ENCODE measurements at places on chromosomes 2 and 18. TPM values are rescaled to one million over a fixed set of nuclear protein-coding genes. Genes with fewer than 3 reads are reported as not detected.
A peak's percentile ranks its signal among the peaks of the same experiment; 100 is the strongest.

NYAP2 gene
- total RNA-seq, result not detected

GCKR gene
- total RNA-seq, result not detected

APLF gene
- 1.9 TPM for total RNA-seq

TNFRSF11A gene
- total RNA-seq, result 0.56 TPM

DNA sequence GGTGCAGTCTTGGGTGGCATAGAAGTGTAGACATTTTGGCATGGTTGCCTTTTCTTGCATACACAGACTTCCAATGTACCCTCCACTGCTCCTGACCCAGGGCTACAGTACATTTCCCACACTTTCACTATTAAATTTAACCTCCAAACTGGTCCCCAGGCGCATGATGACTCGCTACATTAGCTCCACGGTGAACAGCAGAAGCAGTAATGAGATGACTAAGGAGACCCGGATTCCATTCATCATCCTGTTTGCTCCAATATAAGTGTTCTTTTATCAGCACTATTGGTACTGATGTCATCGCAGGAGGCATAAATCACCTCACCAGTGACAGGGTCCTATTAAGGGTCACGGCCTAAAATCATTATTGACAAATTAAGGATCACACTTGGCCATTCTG is 316.5 kb downstream of the EN1 start:
- no peaks in the 10 kb centered on the region for H3K4me1 ChIP-seq
- H3K27me3 ChIP-seq, result no peaks in the 10 kb centered on the region
- no peak overlapping the region for H3K4me3 ChIP-seq
- no peak overlapping the region for H3K27ac ChIP-seq
- DNase-seq, result no peak

DNA sequence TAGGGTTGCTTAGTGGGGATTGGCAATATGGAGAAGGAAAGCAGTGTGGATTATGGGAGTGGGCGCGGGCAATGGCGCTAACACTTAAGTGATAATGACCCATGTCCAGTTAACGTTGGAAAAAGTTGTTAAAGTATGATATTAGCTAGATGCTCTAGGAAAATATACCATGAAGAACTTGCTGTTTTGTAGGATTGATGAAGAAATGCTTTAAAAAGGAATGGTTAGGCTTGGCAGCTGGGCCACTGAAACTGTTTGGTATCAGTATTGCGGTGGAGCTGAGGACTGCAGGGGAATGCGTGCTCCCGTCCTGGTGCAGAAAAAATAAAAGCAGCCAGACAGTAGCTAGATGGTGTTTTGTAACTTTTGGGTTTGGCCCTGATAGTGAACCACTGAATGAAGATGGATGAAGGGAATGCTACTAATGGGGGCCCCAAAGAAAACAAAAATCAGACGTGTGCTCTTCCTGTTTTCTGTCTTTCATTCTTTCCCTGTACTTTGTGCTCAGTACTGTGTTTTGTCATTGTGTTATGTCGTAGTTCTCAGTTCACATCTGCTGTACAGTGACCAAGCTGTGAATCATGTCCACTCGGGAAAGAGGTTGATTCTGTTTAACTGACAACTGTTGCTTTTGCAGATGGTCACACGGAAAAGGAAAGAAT is 999 bp downstream of the INSIG2 start:
- no peaks in the 10 kb centered on the region for H3K27me3 ChIP-seq
- H3K4me3 ChIP-seq, result peak overlapping the region; percentile 70
- H3K27ac ChIP-seq, result peak overlapping the region; percentile 69
- H3K4me1 ChIP-seq, result no peaks in the 10 kb centered on the region
- 0 out of 2 replicates have a peak, but pooled peaks cover 3% of the 10 kb centered on the region for H3K36me3 ChIP-seq

GRCh38 chr2:36708041-36708741 is 11.7 kb downstream of the VIT start:
- no peak for DNase-seq
- H3K36me3 ChIP-seq, result no peaks in the 10 kb centered on the region
- no peak overlapping the region for H3K27ac ChIP-seq
- no peaks in the 10 kb centered on the region for H3K27me3 ChIP-seq
- H3K4me1 ChIP-seq, result no peaks in the 10 kb centered on the region

GRCh38 chr2:236394571-236394970 is 130.4 kb upstream of the ASB18 start:
- no peaks in the 10 kb centered on the region for H3K36me3 ChIP-seq
- no peaks in the 10 kb centered on the region for H3K27me3 ChIP-seq
- no peak overlapping the region for H3K4me3 ChIP-seq
- H3K4me1 ChIP-seq, result no peaks in the 10 kb centered on the region
- no peak for DNase-seq
- H3K27ac ChIP-seq, result no peak overlapping the region

DNA sequence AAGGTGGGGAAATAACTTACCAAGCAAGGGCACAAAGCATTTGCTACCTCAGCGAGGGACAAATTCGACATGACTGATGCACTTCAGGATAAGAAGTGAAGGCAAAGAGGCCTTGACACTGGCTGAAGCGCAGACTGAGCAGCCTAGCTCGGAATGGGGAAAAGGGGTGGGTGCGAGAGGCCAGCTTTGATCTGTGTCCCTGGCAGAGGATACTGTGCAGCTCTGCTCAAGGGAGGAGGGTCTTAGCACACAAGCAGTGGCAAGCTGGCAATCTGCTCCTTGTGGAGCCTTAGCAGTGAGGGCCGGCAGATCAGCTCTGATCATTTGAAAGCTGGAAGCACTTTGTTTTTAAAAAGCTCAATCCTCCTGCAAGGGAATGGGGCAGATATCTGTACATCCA is 222.3 kb downstream of the ZBTB7C start:
- H3K36me3 ChIP-seq, result no peaks in the 10 kb centered on the region
- H3K27ac ChIP-seq, result no peak overlapping the region
- peaks cover 6% of the 10 kb centered on the region for H3K27me3 ChIP-seq
- H3K4me3 ChIP-seq, result no peak overlapping the region
- no peaks in the 10 kb centered on the region for H3K4me1 ChIP-seq

- no peaks in the 10 kb centered on the region for H3K36me3 ChIP-seq
- H3K27me3 ChIP-seq, result no peaks in the 10 kb centered on the region
- DNase-seq, result no peak
- no peak overlapping the region for H3K4me3 ChIP-seq
These were observed 201.3 kb downstream of the EPHA4 start for GRCh38 chr2:221370857-221371211.

DNA sequence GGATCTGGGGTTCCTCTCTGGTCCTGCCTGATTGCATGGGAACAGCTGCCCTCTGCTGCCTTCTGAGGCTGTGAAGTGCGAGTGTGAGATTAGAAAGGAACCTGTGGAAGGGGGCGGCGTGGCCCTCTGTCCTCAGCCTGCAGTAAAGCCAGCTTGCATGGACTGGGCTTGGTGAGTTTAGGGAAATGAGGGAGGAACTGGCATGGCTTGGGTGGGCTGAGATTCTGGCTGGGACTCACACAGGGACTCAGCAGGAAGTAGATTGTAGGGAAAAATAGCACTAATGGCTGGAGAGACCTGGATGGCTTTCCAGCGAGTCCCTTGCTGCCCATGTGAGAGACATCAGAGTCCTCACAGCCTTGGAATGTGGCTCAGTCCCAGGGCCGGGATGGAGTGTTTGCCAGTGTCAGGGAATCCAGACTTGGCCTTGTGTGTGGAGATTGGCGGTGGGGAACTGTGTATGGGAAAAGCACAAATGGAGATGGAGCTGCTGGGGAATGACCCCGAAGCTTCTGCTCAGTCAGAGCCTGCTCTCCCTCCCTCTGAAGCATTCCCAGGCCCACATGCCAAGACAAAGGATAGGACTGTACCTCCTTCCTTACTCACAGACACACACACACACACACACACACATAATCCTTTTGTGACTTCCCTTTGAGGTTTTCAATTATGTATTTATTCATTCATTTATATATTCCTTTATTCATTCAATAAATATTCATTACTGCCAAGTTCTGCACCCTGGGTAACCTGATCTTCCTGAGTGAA is 115.4 kb downstream of the ACAA2 start:
- DNase-seq, result no peak
- peaks cover 7% of the 10 kb centered on the region for H3K27me3 ChIP-seq
- H3K36me3 ChIP-seq, result no peaks in the 10 kb centered on the region
- no peak overlapping the region for H3K27ac ChIP-seq

- no peak overlapping the region for H3K27ac ChIP-seq
- H3K4me3 ChIP-seq, result no peak overlapping the region
- no peak for DNase-seq
- no peaks in the 10 kb centered on the region for H3K4me1 ChIP-seq
- no peaks in the 10 kb centered on the region for H3K27me3 ChIP-seq
These were observed 50.5 kb downstream of the MTA3 start for GRCh38 chr2:42618972-42619371.

DNA sequence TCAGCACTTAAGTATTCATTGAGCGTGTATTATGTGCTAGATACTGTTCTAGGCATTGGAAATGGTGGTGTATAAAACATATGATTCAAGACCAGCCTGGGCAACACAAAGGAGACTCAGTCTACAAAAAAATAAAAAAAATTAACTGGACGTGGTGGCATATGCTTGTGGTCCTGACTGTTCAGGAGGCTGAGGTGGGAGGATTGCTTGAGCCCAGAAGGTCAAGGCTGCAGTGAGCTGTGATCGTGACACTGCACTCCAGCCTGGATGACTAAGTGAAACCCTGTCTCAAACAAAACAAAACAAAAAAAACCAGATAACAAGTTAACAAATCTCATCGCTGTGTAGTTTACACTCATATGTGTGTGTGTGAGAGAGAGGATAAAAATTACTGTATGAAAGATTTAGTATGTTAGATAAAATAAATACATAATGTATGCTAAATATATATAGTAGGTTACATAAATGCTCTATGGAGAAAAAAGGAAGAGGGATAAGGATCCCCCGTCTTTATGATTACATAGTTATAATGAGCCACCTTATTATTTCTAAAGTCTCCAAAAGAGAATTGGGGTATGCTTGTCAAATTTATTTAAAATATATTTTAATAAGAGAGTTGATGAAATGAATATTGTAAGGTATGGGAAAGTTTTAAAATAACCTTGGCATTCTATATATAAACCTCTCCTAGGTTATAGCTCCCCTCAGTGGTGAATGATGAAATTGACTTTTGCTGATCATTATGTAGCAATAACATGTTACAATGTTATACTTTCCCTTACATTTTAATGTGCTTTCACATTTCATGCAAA is 69.2 kb downstream of the EHBP1 start:
- no peak overlapping the region for H3K4me3 ChIP-seq
- H3K27me3 ChIP-seq, result no peaks in the 10 kb centered on the region
- peak; percentile 17 for DNase-seq
- H3K36me3 ChIP-seq, result no peaks in the 10 kb centered on the region
- H3K4me1 ChIP-seq, result no peaks in the 10 kb centered on the region
- no peak overlapping the region for H3K27ac ChIP-seq

DNA sequence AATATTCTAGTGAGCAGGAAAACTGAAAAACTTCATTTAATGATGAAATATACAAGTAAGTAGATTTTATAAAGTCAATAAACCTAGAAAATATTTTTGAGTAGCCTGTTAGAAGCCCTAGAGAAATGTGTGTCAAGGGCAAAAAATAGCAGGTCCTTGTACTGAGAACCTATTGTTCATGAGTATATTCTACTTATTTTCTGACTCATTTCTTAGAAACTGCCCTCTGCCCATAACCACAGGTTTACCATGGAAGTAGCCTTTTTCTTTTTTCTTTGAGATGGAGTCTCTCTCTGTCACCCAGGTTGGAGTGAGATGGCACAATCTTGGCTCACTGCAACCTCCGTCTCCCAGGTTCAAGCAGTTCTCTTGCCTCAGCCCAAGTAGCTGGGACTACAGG is 19.4 kb upstream of the SELENOI start:
- H3K4me3 ChIP-seq, result no peak overlapping the region
- no peak for DNase-seq
- no peaks in the 10 kb centered on the region for H3K36me3 ChIP-seq
- H3K27ac ChIP-seq, result no peak overlapping the region

DNA sequence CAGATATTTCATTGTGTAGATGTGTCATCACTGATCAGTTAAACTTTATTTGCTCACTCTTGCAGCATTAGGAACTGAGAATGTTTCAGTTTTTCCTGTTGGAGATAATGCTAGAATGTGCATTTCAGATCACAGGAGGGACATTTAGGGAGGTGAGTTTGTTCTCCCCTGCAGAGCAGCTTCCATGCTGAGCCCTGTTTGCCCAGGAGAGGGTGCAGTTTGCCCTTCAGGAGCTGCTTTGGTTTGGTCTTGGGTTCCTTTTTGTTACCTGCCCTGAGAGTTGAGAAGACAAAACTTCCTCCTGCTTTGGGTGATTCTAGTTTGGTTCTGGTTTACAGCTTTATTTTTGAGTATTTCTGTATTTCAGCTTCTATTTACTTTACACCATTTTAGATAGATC is 49.9 kb downstream of the DGKD start:
- H3K36me3 ChIP-seq, result peaks cover 1% of the 10 kb centered on the region
- peaks cover 5% of the 10 kb centered on the region for H3K4me1 ChIP-seq
- no peak overlapping the region for H3K27ac ChIP-seq
- DNase-seq, result no peak

DNA sequence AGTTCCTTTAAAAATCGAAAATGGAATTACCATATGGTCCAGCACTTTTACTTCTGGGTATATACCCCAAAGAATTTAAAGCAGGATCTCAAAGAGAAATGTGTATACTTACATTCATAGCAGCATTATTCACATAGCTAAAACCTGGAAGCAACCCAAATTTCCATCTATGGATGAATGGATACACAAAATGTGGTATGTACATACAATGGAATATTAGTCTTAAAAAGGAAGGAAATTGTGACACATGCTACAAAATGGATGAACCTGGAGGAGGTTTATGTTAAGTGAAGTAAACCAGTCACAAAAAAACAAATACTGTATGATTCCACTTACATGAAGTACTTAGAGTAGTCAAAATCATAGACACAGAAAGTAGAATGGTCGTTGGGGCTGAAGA is 147.9 kb upstream of the LTBP1 start:
- no peaks in the 10 kb centered on the region for H3K36me3 ChIP-seq
- H3K27me3 ChIP-seq, result no peaks in the 10 kb centered on the region
- no peaks in the 10 kb centered on the region for H3K4me1 ChIP-seq
- no peak overlapping the region for H3K4me3 ChIP-seq
- H3K27ac ChIP-seq, result no peak overlapping the region

DNA sequence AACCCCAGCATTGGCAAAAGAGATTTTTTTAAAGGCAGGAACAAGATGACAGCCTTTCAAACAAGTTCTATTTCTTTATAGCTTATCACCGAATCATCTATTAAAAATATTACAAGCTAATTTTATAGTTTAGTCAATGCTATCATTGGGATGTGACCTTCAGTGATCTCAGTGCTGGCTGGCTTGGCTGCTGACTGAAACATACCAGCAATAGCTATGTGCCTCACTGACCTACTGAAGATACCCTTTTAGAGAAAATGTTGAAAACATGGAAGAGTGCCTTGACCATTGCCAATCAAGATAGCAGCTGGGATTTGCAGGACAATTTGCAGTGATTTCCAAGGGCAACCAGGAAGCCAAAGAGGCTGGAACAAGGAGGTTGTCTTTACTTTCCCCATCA is 44.0 kb downstream of the CSRNP3 start:
- no peak for DNase-seq
- no peaks in the 10 kb centered on the region for H3K4me1 ChIP-seq
- H3K27ac ChIP-seq, result no peak overlapping the region
- H3K27me3 ChIP-seq, result no peaks in the 10 kb centered on the region
- H3K36me3 ChIP-seq, result no peaks in the 10 kb centered on the region
- H3K4me3 ChIP-seq, result no peak overlapping the region
